CD4-positive, alpha-beta T cell treated with Interleukin-10 for 1 hour (primary cell): ENCODE measurements at places on chromosomes 13 and 19.

DNA sequence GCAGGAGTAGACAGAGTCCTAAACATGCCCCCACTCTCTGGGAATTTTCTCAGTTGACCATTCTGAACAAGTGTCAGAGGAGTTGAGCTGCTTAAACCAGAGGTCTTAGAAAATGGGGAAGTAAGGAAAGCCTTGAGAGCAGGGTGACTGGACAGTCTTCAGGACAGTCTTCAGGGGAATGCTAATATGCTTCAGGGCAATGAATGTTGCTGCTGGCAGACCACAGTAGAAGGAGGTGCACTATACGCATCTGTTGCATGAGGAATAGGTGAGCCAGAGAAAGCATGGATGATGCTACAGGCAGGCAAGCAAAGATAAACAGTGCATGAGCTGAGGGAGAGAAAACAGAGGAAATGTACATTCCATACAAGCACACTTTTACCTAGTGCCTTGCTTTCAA lies 196.6 kb upstream of the GPR12 start:
- DNase-seq: no peak

- no peak for DNase-seq
Observed at GRCh38 chr19:43311706-43312105, 41.8 kb upstream of the CD177 start.

DNA sequence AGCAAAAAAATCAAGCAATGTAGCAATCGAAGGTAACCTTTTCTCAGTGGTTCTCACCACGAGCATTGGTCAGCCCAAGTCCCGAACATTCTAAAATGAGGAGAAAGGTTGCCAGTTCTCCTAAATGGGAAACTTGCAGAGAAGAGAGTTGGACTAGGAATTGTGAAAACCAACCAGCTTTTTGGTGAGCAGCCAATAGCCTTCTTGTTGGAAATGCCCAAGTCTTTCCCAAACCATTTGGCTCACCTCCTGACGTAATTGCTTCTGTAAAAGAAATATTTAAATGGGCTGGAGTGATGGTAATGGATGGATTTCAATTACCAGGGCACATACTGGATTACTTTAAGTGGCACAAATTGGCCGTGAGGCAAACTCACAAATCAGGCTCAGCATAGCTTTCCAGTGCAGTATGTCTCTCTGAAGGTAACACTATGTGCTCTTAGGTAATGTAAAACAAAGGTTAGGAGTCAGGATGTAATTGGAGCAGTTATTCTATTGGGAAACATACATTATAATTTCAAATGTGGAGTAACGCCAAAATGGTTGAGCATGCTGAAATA lies 423.2 kb downstream of the KLF5 start:
- DNase-seq: no peak

DNA sequence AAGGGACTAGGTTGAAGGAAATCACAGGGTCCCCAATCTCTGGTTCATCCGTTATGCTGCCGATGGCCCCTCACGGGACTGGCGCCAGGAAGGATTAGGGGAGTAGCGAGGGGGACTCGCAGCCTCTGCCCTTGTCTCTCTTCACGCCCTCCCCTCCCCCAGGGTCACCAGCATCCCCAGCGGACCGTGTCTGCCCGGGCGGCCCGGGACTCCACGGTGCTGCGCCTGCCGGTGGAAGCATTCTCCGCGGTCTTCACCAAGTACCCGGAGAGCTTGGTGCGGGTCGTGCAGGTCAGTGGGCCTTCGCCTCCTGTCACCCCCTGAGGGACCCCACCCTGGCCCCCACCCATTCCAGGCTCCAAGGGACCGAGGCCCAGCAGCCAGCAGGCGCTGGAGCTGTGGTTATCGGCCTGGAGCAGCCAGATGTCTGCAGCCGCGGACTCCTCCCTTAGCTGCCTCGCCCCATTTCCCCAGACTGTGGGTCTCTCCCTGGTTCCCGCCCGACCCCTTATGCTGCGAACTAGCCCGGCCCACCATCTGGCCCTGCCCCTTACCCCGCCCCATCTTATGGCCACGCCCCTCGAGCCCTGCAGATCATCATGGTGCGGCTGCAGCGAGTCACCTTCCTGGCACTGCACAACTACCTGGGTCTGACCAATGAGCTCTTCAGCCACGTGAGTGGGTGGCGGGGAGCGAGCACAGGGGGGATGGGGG lies 5.4 kb downstream of the PNPLA6 start:
- DNase-seq: no peak

- DNase-seq: peak; percentile 63
Observed at GRCh38 chr19:14395710-14396336, 14.6 kb downstream of the ADGRE5 start.

DNA sequence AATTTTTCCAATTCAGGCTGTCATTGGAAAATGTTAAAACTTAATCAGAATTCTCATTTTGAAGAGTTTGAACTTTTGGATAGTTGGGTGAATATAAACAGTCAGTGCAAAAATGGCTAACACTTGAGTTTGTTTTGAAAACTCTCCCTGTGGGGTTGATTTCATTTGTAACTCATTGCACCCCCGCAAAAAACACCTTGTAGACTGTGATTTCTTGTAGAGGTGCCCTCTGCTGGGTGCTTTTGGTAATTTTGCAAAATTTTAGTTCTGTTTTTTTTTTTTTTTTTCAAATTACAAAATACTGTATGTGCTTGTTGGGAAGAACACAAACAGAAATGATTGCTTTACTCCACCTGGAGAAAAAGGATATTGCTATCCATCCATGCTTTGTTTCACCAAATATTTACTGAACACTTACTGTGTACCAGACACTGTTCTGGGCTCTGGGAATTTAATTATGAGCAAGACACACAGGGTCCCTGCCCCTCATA lies 28.2 kb upstream of the GPI start:
- DNase-seq: peak; percentile 68

GRCh38 chr13:74093691-74094090 lies 40.5 kb downstream of the KLF12 start:
- DNase-seq: no peak

- no peak for DNase-seq
Observed at GRCh38 chr13:20514866-20515265, 10.8 kb downstream of the CRYL1 start.

GRCh38 chr19:5803752-5804515 lies 933 bp upstream of the NRTN start:
- peak; percentile 93 for DNase-seq

- DNase-seq: peak; percentile 39
Observed at GRCh38 chr13:79386125-79386826, 19.8 kb downstream of the RBM26 start.

DNA sequence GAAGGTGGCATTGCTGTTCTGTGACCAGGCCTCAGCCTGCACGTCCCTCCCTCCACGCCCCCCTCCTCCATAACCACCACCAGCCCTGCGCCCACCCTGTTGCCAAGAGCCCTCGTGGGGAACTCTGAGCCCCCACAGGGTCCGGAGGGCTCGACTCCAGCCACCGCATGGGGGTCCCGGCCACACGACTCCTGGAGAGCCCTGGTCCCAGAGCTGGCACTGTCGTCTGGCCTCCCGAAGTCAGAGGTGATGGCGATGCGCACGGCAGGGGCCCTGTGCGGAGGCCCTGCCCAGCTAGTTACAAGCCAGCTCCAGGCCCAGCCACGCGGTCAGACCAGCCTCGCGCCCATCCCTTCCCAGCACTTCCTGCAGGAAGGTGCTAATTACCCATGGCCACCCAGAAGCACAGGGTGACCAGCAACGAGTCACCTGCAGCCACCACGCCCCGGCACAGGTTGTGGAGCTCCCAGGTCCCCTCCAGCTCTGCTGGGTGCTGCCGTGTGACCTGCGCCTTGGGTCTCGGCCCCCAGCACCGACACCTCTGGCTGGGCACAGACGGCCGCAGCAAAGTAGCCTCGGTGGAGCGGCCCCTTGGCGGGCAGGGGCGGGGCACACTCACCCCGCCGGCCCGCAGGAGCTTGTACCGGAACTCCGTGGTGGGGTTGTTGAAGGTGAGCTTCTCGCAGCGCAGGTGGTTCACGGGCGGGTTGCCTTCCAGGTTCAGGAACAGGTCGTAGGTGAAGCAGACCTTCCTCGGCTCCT lies 49.6 kb downstream of the MLLT1 start:
- DNase-seq: no peak

DNA sequence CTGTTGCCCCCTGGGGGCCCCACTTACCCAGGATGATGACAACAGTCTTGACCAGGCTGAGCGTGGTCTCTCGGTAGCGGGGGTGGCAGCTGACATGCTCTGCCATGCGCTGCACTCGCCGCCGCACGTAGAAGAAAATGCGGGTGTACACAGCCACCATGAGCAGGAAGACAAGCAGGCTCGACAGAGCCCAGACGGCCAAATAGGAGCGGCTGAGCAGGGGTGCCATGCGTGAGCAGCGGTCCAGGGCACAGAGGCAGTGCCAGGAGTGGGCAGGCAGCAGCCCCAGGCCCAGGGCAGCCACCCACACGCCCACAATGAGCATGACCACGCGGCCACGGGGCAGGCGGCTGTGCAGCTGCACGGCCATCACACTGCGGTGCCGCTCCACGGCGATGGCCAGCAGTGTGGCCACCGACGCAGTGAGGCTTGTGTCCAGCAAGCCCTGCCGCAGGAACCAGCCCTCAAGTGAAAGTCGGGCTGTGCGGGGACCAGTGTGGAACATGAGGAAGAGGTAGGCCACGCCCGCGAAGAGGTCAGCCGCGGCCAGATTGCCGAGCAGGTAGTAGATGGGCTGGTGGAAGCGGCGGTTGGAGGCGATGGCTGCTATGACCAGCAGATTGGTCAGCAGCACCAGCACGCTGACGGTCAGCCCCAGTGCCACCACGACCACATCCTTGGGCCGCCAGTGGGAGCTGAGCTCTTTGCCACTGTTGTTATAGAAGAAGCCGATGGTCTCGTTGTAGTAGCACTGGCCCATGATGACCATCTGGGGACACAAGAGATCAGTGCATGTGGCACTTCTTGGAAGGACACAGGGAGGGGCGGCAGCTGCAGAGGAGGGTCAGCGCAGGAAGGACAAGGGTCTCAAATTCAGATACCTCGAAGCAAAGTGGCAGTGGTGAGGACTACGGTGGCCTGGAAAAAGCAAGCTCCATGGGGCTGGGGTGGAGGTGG lies 1.2 kb downstream of the LPAR2 start:
- no peak for DNase-seq

- no peak for DNase-seq
Observed at GRCh38 chr19:13987101-13987890, 18.8 kb downstream of the RFX1 start.

DNA sequence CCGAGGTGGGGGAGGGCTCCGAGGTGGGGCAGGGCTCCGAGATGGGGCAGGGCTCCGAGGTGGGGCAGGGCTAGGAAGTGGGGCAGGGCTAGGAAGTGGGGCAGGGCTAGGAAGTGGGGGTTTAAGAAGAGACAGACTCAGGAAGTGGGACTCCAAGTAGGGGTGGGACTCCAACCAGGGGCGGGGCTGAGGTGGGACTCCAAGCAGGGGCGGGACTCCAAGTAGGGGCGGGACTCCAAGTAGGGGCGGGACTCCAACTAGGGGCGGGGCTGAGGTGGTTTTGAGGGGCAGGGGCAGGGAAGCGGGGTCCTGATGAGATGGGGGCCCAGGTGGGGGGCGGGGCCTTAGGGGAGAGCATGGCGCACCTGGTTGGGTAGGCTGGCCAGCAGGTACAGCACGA lies 13.6 kb downstream of the CFD start:
- DNase-seq: peak; percentile 91

- DNase-seq: peak; percentile 77
Observed at GRCh38 chr19:3108775-3109174, 14.6 kb downstream of the GNA11 start.

DNA sequence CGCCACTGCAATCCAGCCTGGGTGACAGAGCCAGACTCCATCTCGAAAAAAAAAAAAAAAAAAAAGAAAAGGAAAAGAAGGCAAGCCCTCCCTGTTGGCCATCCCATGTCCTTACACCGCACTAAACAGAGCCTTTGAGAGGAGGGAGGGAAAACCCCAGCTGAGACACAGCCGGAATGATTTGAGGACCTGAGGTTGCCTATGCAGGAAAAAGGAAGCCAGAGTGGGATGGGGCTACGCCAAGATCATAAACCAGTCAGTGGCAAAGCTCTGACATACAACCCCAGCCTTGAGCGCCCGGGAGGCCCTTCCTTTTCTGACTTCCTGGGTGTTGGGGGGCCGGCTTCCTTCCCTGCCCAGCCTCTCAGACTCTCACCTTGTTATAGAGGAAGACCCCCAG lies 12.5 kb upstream of the CHERP start:
- DNase-seq: no peak

GRCh38 chr19:33988601-33989000 lies 183.7 kb upstream of the LSM14A start:
- no peak for DNase-seq

GRCh38 chr19:43105496-43105895 lies 23.0 kb upstream of the PSG2 start:
- DNase-seq: no peak
